A172 (cell line): ENCODE measurements at places on chromosomes 11 and 22. TPM values are rescaled to one million over a fixed set of nuclear protein-coding genes. Genes with fewer than 3 reads are reported as not detected.

Gene C22orf23
- 0.10 TPM in 1 of 2 replicates, not detected in the other for total RNA-seq

Gene HDAC10
- total RNA-seq, result 11.4 and 12.6 TPM in 2 replicates

Gene CD59
- total RNA-seq, result 615 and 682 TPM in 2 replicates

Gene ROM1
- 3.4 and 6.4 TPM in 2 replicates for total RNA-seq

Gene VWCE
- total RNA-seq, result 0.05 TPM in 1 of 2 replicates, not detected in the other

Gene SPTBN2
- 31.6 and 33.4 TPM in 2 replicates for total RNA-seq

Gene ARRB1
- 18.4 and 22.2 TPM in 2 replicates for total RNA-seq

Gene HTR3A
- not detected in 2 replicates for total RNA-seq

Gene C11orf91
- total RNA-seq, result not detected in 2 replicates

Gene DKK3
- 439 and 474 TPM in 2 replicates for total RNA-seq

Gene MS4A2
- not detected in 2 replicates for total RNA-seq

Gene UBXN1
- 118 and 126 TPM in 2 replicates for total RNA-seq

Gene IMMP1L
- total RNA-seq, result 17.5 and 91.2 TPM in 2 replicates

Gene SMC1B
- not detected in 2 replicates for total RNA-seq

Gene TRIOBP
- 41.4 and 43.4 TPM in 2 replicates for total RNA-seq

Gene LRRC74B
- 0.77 TPM in 1 of 2 replicates, not detected in the other for total RNA-seq

Gene SMIM38
- total RNA-seq, result 0.14 and 1.8 TPM in 2 replicates

Gene SCGB1A1
- not detected in 2 replicates for total RNA-seq

Gene FLRT1
- not detected in 2 replicates for total RNA-seq

Gene KLHL35
- 0.07 TPM in 1 of 2 replicates, not detected in the other for total RNA-seq

Gene SLC16A8
- total RNA-seq, result not detected in 2 replicates

Gene PTPN5
- not detected in 2 replicates for total RNA-seq

Gene KIAA1671
- 6.1 and 7.4 TPM in 2 replicates for total RNA-seq

Gene PYGM
- 0.12 TPM in 1 of 2 replicates, not detected in the other for total RNA-seq

Gene CABP4
- total RNA-seq, result not detected in 2 replicates
